ENCODE measurements at places on chromosomes 7 and 10.

- no peak for DNase-seq
Observed at GRCh38 chr10:7577176-7577575, 89.6 kb downstream of the ITIH5 start.

DNA sequence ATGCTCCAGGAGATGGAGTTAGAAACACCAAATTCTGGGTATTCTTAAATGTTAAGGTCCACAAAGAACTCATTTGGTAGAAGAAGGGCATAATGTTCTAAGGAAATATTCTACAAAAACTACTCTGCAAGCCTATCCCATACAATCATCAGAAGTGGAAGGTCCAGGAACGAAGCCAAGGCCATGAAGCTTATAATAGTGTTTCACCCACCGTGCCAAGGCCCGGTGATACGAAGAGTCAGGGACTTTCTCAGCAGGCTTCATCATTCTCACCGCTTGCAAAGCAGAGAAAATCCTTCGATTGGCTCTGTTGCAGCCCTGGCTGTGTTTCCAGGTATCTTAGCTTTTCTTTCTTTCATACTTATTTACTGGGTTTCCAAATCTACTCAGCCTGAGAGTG is 351.9 kb upstream of the CELF2 start:
- no peak for DNase-seq

- DNase-seq: no peak
Observed at GRCh38 chr7:142200206-142200605, 57.7 kb downstream of the PRSS58 start.

DNA sequence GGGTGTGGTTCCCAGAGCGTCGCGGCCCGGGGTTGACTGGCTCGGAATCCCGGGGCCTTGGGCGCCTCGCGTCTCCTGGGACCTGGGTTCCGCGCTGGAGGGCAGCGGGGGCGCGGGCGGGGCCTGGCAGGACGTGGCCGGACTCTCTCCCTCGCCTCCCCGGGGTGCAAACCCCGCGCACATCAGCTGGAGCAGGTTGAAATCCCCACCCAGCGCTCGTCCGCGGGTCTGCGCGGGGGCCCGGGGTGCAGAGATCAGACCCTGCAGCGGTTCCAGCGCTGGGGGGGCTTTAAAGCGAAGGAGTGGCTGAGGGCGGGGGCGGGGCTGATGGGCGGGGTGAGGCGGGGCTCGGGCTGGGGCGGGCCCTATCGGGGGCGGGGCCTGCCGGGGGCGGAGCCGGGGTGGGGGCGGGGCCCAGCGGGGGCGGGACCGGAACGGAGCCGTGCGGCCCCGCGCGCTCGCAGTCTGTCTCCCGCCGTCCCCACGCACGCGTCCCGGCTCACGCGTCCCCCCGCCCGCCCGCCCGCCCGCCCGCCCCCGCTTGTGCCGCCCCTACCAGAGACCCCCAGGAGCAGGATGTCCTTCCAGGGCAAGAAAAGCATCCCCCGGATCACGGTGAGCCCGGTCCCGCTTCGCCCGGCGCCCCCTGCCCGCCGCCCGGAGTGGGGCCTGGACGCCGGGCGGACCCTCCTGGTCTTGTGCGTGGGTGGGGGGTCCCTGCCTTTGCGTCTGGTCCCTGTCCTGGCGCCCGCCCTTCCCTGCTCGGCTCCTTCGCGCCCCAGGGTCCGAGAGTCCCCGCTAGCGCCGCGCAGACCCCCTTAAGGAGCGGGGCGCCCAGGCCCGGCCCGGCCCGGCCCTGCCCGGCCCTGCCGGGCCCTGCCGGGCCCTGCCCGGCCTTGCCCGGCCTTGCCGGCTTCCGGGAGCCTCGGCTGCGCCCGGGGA is at the start of gene DPYSL4:
DPYSL4 (plus strand) TSS at position 461 of the 942 bp plus-strand sequence; CDS start at position 577, 116 bp downstream.
- DNase-seq: peak; percentile 47

DNA sequence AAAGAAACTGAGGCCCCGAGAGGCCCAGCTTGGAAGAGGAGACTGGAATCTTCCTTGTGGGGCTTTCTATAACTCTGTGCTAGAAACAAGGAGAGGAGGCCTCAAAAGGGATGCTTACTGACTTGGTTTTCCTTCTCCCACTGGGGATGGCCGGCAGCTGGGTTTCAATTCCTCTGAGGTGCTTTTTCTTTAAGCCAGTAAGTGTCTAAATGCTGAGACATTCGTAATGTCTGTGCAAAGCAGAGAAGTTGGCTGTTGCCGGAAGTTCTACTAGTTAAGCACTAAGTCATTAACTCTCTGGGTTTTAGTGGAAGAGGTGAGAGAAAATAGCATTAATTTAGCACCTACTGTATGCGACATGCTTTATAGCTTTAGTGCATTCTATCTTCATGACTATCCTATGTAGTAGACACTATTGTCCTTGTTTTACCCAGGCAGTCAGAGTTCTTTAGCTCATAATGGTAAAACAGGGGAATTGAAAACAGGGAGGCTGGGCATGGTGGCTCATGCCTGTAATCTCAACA is 135.2 kb downstream of the RGS10 start:
- no peak for DNase-seq

- DNase-seq: peak; percentile 63
Observed at GRCh38 chr10:17980846-17981565, 29.3 kb downstream of the SLC39A12 start.

DNA sequence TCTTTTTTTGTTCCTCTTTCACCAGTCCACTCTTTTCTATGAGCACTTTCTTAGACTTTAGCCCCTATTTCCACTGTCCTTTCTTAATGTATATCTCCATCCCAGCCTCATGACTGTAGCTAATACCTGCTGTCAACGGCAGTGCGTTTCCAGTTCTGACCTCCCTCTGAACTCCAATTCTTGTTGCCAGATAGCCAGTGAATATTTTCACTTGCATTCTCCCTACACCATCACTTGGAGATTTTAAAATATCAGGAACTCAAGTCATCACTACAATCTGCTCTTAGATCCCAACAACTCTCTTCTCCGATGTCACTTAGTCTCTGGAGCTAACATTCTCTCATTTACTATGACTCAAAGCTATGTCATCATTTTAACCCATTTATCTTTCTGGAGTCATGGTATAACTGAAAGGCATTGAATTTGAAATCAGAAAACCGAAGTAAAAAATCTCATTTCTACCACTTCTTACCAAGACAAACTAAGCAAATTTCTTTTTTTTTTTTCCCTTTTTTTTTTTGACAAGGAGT is 5.1 kb upstream of the SLC16A12 start:
- peak; percentile 75 for DNase-seq

DNA sequence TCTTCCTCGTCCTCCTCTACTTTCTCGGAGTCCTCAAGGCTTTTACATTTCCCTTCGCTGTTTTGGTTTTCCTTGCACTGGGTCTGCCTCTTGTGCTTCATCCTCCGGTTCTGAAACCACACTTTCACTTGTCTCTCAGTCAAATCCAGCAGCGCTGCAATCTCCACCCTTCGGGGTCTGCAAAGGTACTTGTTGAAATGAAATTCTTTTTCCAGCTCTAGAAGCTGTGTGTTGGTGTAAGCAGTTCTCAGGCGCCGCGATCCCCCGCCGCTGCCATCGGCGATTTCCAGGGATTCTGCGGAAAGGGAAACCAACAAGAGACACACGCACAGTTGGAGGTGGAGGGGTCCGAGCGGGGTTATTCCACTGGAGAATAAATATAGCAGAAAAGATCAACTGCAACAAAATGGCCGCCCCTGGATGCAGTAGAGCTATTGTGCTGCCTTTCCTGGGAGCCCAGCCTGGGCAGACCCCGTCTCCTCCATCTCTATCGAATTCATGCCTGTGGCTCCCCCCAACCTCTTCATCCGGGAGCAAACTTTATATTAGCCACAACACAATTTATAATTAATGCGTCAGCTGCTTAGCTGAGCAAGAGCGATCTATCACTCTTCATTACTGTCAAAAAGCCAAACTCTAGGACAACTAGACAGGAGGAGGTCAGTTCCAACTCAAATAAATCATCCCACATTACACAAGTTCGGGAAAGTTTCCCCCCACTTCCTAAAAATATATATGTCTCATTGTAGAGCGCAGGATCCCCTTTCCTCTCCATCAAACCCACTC is 1.1 kb downstream of the HOXA2 start:
- DNase-seq: no peak

- DNase-seq: no peak
Observed at GRCh38 chr7:134071355-134072331, 55.5 kb upstream of the LRGUK start.

DNA sequence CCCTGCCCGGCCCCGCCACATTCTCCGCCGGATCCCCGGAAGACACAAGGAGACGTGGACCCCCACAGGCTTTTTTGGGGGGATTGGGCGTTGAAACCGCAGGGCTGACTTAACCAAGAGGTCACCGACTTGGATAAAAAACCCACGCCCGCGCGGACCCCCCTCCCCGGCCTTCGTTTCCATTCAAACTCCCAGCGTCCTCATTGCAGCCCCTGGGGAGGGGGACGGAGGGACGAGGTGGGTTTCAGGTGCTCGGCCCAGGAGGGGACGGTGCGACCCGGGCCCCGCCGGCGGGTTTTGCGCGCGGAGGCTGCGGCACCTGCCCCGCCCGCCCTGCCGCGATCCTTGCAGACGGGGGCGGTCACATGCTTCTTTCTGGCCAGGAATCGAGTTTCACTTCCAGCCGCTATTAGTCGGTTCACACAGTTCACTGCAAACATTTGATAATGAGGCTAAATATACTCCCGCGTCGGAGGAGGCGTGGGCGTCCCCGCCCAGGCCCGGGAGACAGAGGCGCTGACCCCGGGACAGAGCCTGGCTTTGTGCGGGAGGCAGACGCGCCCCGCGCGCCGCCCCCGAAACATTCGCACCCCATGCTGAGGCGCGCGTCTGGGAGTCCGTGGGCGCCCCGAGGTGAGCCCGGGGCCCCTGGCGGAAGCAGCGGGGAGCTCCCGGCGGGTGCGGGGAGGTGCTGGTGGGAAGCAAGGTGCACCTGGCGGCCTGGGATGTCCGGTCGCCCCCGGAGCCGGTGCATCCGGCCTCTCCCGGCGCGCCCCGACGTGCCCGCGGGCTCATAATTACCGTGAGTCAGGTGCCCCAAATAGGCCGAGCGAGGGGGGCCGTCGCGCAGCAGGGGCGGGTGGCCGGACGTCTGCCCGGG is 2.7 kb upstream of the PDGFA start:
- DNase-seq: no peak

GRCh38 chr7:71511361-71511807 is 379.4 kb downstream of the GALNT17 start:
- no peak for DNase-seq

DNA sequence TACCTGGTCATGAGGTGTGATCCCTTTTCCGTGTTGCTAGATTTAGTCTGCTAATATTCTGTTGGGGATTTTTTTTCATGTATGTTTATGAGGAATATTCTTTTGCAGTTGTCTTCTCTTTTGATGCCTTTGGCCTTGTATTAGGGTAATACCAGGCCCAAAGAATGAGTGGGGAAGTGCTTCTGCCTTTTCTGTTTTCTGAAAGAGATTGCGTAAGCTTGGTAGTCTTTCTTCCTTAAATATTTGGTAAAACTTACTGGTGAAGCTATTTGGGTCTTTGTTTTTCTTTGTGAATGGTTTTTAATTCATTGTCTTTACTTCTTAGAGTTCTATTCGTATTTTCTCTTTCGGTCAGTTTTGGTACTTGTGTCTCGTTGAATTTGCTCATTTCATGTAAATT is 51.1 kb downstream of the SHH start:
- no peak for DNase-seq

DNA sequence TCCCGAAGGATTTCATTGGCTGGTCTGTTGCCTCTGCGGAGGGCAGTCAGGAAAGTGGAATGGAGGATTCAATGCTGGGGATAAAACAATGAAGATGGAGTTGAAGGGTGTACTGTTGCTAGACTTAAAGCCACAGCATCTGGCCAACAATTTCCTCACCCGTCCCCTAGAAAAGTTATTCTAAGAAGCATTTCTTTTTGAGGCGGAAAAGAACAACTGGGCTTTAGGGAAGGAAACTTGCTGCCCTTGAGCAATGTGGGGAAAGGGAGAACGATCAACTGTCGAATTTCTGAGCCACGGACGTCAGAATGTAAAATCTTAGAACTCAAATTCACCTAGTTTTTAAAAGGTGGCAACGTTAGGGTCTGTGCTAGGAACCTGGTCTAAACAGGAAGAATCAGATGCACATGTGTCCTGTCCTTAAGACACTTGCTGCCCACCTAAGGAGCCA is 664 bp downstream of the FMC1 start:
- DNase-seq: no peak

GRCh38 chr10:62045765-62046521 is 144.4 kb downstream of the ARID5B start:
- DNase-seq: peak; percentile 80

GRCh38 chr7:151544183-151544582 is 24.5 kb upstream of the RHEB start:
- no peak for DNase-seq

DNA sequence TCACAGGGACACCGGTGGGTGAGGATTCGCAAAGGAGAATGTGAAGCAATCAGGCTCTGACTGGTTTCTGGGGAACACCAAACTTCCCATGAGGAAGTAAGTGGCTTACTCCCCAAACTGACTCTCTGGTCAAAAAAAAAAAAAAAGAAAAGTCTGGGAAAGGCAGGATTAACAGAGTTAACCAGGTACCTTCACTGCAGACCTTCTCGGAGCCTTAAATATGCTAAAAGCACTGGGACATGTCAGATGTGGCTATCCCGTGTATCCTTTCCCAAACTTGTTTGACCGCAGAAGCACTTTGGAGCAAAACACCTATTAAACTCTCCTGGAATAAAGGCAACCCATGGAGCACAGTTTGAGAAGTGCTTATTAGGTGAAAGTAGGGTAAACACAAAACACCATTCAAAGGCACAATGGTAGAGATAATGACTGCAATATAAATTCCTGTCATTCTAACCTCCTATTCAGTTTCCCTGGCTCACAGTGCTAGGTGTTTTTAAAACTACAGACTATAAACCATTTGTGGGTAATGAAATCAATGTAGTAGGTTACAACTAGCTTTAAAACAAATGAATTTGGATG is 44.1 kb upstream of the MXI1 start:
- no peak for DNase-seq

- peak; percentile 73 for DNase-seq
Observed at GRCh38 chr10:127024685-127025435, 119.6 kb downstream of the DOCK1 start.

DNA sequence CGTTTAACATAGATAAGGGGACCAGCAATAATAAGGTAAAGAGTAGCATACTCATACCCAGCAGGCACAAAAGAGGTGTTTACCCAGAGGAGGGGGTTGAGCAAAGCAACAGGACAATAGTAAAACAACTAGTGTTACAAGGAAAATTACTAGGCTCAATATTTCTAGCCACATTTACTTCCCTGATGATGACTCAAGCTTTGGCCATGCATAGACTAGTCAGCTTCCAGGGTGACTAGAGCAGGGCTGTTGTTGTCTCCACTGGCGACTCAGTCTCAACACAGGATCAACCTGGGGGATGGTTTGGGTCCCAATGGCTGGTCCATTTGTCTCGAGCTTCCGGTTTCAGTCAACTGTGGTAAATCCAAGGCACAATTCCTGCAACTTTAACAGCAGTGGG is 217.7 kb upstream of the KCND2 start:
- peak; percentile 47 for DNase-seq

GRCh38 chr10:121747163-121747775 is 149.0 kb upstream of the FGFR2 start:
- no peak for DNase-seq

GRCh38 chr7:76346097-76346496 is 12.7 kb downstream of the YWHAG start:
- DNase-seq: no peak
